IMR-90 (cell line): ENCODE measurements at places on chromosomes 7 and 10.
A peak's percentile ranks its signal among the peaks of the same experiment; 100 is the strongest.

GRCh38 chr10:118793545-118793944 lies 38.8 kb upstream of the CACUL1 start:
- no peak for DNase-seq

DNA sequence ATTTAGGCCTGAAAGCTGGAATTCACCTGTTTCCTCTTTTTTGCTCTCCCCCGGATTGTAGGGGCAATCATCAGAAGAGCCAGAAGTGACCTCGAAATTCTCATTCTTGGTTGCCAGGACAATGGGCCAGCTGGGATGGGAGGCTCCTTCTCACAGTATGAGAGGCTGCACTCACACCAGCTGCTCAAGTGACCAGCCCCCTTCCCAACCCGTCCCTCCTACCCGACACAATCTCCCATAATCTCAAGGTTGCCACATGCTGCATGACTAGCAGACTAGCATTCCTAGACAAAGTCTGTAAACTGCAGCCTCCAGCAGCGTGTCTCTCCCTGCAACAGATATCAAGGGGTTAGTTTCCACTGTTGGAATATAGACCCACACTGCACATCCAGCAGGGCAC lies 110.3 kb downstream of the C1GALT1 start:
- DNase-seq, result no peak

DNA sequence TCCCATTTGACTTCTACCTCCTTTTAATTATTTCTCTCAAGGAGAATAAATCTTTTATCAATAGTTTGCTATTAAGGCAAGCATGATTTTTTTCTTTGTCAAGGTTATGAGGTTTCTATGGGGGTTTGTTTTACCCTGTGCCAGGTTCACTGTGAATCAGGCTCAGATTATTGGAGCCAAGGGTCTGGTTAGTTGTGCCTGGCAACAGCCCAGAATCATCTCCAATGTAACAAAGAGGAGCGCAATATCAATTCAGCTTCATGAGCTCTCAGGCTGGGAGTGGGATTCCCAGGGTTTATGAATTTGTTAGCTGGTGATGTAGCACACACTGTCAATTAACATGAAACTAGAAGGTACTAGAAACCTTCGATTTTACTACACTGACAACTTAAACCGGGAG lies 73.2 kb downstream of the AASS start:
- no peak for DNase-seq

DNA sequence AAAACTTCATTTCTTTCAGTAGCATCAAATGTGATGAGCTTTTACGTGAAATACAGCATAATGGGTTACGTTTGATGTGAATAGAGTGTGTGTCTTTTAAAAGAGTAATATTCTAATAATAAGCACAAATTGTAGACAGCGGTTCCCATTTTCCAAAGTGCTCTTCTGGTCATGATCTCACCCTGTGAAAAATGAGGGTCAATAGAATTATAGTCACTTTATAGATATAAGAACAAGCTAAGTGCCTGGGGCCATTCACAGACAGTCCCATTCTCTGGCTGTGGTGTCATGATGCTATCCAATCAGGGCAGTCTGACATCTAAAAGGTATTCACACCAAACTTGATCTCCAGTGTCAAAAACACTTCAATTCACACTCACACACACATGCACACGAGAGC lies 830.8 kb upstream of the AUTS2 start:
- DNase-seq, result no peak

- DNase-seq, result no peak
Measured at GRCh38 chr10:114645706-114646105, 12.4 kb downstream of the ABLIM1 start.

DNA sequence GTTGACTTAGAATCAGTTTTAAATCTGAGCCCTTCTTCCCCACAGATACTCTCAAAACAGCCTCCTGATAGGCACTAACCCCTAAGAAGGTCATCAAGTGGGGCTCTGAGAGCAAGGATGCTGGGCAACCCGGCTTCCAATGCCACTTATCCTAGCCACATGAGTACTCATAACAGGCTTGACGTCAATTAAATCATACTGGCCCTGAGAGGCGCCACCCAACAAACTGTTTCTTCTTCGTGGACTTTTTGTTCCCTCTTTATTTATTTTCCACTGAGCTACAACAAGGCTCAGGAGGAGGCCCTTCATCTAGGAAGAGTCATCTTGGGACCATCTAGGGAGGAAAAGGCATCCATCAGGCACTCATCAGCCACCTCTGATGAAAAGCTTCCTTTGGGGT lies 255.9 kb downstream of the KCNMA1 start:
- no peak for DNase-seq

DNA sequence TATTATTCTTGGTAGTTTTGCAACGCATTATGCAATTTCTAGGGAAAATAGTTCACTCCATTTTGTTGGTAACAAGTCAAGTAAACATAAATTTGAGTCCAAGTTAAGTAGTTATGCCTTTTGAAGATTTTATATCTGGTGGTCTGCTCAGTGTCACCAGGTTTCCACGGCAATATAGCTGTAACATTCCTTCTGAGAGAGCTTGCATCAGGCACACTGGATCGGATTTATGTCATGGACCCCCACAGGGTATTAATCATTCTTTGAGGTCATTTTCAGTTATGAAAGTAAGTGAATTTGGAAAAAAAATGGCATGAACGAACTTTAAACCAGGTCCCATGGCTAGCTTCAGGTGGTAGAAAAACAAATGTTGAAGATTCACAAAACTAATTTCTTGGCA lies 136.3 kb downstream of the POLR1F start:
- no peak for DNase-seq

DNA sequence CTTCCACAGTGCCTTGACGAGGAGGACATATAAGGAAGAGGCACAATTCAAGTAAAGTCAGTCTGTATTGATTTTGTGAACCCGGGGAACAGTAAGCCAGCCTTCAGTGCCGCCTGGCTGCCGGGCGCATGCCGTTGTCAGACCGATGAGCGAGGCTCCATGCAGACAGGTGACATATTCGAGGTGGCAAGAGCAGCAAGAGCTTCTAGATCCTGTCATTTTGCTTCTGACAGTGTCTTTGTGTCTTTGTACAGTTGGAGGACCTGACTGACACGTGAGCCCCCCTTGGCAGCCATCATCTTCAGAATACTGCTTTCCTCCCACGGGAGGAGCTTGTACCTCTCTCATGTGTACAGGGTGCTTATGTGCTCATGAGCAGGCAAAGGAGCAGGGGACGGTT lies 387.5 kb upstream of the GALNT17 start:
- DNase-seq, result no peak

DNA sequence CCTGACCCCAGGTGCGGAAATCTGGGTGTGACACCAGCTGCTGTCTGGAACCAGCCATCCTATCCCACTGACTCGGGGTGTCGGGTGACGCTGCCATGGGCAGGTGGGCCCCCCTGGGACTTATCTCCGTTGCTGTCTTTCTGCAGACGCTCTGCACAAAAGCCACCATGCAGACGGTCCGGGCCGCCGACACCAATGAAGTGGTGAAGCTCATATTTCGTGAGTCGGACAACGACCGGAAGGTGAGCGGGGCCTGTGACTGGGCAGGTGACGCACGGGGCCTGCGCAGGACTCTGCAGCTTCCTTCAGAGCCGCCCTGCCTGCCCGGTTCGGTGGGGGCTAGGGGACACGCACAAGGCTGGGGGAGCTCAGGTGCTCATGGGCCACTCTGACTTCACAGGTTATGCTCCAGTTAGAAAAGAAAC lies 36.6 kb downstream of the NKX6-2 start:
- DNase-seq, result no peak

- no peak for DNase-seq
Measured at GRCh38 chr10:78419481-78420265, 386.0 kb downstream of the RPS24 start.

GRCh38 chr10:4767033-4767814 lies 58.8 kb upstream of the AKR1E2 start:
- peak; percentile 66 for DNase-seq

- DNase-seq, result peak; percentile 89
Measured at GRCh38 chr10:86410542-86411124, 44.0 kb upstream of the GRID1 start.

DNA sequence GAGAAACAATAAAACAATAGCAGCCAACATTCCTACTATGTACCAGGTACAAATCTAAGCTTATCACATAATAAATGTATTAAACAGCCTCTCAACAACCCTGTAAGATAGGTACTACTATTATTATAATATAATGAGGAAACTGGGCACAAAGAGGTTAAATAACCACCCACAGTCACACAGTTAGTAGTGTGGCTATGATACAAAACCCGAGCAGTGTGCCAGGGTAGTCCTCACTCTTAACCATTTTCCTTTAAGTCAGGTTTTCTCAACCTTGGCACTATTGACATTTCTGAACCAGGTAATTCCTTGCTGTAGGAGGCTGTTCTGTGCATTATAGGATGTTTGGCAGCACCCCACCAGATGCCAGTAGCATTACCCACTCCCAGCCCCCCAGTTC lies 48.8 kb downstream of the DNAJC1 start:
- DNase-seq, result no peak

GRCh38 chr7:109259151-109259550 lies 689.5 kb downstream of the DNAJB9 start:
- DNase-seq, result no peak

DNA sequence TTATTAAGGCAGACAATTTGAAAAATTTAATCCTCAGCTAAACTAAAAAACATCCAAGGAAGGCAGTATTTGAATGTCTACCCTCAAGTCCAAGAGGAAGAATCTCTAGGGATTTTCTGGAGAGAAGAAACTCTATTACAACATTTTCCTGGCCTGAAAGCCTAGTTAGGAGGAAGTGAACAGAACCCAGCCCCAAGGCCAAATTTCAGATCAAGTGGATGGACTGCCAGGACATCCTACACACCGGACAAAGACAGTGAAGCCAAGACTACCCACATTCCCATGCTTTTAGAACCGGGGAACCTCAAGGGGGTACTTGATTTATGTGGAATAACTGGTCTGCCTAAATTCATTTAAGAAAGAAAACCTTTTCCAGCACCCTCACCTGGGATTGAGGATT lies 108.9 kb upstream of the MEOX2 start:
- DNase-seq, result no peak

- DNase-seq, result no peak
Measured at GRCh38 chr10:78524941-78525340, 491.3 kb downstream of the RPS24 start.

GRCh38 chr7:55592492-55592891 lies 20.2 kb upstream of the VOPP1 start:
- no peak for DNase-seq

DNA sequence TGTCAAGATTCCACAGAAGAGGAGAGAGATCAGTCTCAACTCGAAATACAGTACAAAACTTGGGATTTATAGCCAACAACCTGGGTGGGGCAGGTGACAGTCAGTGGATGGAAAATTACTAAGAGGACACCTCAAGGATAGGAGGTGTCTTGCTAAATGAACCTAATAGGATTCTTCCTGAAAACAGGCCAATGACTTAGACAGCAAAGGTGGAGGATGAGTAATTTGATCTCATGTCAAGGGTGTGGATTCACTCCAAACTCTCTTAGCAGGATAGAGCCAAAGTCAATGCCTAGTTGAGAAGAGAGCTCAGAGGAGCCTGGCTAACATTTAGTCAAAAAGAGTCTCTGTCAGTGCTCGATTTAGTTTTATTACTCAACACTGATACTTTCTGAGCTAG lies 106.7 kb upstream of the INSYN2A start:
- DNase-seq, result no peak

DNA sequence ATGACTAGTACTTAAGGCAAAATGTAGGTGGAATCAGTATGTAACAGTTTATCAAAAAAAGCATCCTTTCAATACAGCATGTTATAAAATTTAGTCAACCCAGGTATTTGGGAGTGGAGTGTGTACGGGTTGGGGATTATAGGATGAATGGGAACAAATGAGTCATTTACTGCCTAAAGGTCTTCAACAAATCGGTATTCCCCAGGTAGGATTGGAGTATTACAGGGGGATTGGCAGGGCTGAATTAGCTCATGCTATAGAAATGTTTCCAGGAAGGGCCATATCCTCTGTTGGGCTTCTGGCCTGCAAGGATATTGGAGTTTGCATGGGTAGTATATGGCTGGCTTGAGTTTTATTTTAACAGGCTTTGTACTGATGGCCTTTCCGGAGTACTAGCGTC lies 723.7 kb downstream of the SORCS1 start:
- DNase-seq, result no peak

DNA sequence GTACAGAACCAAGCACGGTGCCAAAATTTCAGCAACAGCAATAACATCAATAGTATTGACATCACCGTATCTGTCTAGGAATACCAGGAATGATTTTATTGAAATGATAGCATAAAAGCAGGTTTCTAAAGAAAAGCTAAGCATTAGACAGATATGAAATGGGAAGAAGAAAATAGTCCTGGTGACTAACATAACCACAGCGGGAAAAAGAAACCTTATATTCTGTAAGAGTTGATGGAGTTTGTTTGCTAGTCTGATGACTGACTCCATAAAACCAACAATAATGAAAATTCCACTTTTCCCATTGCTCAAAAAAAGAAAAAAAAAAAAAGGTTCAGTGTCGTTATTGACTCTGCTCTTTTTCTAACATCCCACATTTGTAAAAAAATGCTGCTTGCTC lies 668.3 kb downstream of the IPMK start:
- DNase-seq, result no peak

GRCh38 chr10:99930731-99931550 lies 78.8 kb downstream of the DNMBP start:
- peak; percentile 44 for DNase-seq

DNA sequence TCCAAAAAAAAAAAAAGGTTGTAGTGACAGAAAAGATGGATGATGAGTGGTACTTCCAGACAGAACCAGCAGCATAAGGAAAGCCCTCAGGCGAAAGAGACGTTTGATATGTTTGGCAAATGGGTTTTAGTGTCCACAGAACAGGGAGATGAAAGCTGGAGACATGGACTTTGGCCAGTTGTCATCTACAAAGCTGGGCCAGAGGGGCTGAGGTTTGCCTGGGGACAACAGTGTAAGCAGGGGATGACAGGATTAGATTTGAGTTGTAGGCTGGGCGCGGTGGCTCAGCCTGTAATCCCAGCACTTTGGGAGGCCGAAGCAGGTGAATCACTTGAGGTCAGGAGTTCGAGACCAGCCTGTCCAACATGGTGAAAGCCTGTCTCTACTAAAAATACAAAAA lies 47.8 kb upstream of the ELN start:
- DNase-seq, result no peak

GRCh38 chr7:101804967-101805366 lies 12.5 kb upstream of the CUX1 start:
- DNase-seq, result no peak

- no peak for DNase-seq
Measured at GRCh38 chr7:146208492-146208891, 91.9 kb downstream of the CNTNAP2 start.

- DNase-seq, result no peak
Measured at GRCh38 chr7:87598234-87599009, 2.3 kb downstream of the ABCB1 start.

- no peak for DNase-seq
Measured at GRCh38 chr7:73668886-73669230, 1.2 kb downstream of the VPS37D start.

DNA sequence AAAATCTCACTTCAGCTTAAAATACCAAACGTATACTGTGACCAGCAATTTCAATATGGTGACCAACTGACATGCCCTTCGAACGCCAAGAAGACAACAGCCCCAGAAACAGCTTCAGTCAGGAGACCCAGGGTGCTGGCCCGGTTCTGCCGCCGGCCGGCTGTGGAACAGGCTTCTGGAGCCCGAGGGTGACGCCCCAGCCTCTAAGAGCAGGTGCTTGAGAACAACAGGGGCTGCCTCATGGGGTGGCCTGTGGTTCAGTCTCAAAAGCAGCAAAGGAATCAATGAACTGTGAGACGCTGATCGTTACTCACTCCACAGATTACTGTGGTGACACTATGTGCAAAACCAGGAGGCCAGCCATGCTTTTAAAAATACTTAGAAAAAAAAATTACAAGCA lies 17.3 kb downstream of the GPER1 start:
- DNase-seq, result no peak
